ENCODE measurements at places on chromosomes 5 and 9.

GRCh38 chr5:158368686-158369085, 509.7 kb upstream of the CLINT1 start:
- DNase-seq, result no peak

DNA sequence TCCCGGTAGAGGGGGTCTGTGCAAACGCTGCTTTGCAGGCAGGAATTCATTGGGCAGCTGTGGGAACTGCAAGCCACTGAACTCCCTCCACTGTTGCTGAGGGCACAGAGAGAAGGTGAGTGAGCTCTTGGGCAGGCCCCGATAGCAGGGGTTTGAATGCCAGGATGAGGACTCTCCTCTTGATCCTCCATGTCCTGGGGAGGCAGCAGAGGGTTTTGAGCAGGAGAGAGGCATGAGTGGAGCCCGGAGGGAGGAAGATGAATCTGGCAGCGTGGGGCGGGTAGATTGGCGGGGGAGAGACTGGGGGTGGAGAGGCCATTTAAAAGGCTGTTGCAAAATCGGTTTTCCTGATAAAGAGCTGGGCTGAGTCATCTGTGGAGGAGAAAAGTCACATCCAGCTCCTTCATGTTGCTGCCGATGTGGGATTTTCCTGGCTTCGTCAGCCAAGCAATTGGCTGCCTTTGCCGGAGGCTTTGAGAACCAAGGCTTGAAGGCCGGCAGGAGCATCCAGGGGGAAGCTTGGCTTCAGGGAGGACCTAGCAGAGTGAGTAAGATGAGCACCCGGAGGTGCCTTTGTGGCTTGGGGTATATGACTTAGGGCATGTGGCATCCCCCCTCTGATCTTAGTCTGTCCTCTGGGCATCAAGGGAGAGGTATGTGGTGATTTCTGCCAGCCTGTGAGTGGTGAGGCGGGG, at the start of gene SYNPO:
Gene SYNPO, plus strand, starts transcription at position 350 of the 695 bp plus-strand sequence. CDS start 7,616 bp downstream, outside the sequence.
- DNase-seq, result peak; percentile 90

DNA sequence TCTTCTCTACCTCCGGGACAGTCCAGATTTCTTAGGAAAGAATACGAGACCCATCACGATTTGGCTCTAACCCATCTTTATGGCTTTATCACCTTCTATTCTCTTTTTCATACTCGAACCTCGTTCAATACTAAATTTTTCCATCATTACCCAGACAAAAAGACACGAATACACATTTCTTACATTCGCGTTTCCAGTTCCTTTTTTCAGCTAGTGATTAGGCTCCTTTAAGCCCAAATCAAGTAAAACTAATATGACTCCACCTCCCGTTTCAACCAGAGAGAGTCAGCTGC, 506 bp downstream of the ZBTB6 start:
- DNase-seq, result no peak

- no peak for DNase-seq
These were observed 5.9 kb downstream of the DPYSL3 start for GRCh38 chr5:147504011-147504410.

- DNase-seq, result no peak
These were observed 263.4 kb downstream of the AUH start for GRCh38 chr9:91098203-91098850.

DNA sequence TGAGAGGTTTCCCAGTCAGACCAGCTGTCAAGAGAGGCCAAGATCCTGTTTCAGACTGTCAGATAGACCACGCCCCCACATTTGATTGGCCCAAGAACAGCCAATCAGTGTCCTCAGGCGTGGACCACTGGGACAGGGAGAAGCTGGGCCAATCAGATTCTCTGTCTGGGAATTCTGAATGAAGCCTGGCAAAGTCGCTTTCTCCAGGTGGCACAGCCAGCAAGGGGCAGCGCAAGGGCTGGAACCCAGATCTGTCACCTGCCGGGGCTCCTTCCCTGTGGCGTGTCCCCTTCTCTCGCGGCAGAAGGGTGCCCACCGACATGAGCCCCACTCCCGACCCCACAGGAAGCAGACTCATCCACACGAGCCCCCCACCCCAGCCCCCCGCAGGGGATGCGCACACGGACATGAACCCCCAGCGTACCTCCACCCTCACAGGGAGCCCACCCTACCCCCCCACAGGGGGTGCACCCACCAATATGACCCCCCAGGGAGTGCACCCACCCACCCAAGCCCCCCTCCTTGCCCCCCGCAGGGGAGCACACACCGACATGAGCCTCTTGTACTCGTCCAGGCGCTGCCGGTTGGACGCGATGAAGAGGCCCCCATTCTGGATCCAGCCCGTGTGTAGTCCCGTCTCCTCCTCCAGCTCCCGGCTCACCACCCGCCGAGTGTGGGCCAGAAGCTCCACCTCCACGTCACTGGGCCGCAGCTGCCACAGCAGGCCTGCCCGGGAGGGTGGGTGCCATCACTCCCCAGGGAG, 6.1 kb downstream of the SARDH start:
- peak; percentile 44 for DNase-seq

GRCh38 chr9:92187390-92187789, 72.2 kb upstream of the SPTLC1 start:
- DNase-seq, result no peak

DNA sequence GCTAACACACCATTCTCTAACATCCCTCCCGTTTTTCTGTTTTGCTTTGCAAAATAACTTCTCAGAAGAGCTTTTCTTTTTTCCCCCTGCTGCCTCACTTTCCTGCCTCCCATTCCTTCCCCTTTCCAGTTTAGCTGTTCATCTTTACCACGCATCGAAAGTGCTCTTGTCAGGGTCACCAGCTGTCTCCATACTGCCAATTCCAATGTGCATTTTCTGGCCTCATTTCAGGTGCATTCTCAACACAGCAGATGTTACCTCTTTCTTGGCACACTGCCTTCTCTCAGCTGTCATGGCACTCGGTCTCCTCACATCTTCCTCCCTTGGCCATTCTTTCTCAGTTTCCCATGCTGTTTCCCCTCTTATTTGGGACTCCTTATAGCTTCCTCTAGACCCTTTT, 9.5 kb downstream of the ARSK start:
- DNase-seq, result no peak

DNA sequence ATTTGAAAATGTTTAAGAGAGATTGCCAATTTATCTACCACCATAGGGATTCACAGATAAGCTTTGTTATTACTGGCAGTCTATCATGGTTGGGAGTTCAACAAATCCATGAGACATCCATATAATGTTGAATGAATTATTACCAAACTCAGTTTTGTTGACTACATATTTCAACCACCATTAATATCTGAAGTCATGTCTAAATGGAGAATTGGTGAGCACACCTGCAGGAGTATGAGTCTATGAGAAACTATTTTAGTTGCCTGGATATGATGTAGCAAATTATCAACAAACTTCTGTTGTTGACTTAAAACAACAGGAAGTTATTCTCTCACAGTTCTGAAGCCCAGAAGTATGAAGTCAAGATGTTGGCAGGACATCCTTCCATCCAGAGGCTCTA, 126.8 kb upstream of the FBXL7 start:
- no peak for DNase-seq

- no peak for DNase-seq
These were observed 329.9 kb downstream of the KIF4B start for GRCh38 chr5:155343468-155343867.

DNA sequence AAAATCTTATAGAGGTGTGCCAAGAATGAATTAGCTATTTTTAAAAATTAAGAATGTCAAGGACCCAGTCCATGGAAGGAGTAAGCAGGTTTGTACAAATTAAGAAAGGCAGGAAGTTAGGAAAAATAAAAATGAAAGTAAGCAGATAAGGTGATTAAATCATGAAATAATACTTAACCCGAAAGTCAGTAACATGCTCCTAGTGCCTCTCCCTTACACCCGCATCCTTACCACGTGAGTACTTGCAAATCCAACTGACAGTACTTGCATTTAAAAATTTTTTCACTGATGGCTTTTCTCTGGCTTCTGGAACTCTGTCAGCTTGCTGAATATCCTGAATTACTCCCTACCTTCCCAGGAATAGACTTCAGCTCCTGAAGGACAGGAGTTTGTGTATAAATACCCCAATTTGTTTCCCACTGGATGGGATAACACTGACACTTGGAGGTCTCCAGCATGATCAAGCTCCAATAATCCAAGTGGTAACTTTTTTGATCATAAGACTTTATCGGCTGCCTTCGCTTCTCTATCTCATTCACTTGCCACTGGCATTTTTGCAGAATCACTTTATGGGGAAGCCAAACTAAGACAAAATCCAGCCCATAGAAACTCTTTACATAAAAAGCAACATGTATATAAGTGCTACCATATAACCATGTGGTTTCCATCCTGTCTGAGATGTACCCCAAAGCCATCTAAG, 41.6 kb upstream of the RICTOR start:
- DNase-seq, result no peak

GRCh38 chr9:89588271-89588879, 16.4 kb upstream of the GADD45G start:
- no peak for DNase-seq

GRCh38 chr9:88268886-88269285, 119.4 kb upstream of the SPIN1 start:
- DNase-seq, result no peak

GRCh38 chr9:121376214-121376830, 6.3 kb upstream of the STOM start:
- no peak for DNase-seq

DNA sequence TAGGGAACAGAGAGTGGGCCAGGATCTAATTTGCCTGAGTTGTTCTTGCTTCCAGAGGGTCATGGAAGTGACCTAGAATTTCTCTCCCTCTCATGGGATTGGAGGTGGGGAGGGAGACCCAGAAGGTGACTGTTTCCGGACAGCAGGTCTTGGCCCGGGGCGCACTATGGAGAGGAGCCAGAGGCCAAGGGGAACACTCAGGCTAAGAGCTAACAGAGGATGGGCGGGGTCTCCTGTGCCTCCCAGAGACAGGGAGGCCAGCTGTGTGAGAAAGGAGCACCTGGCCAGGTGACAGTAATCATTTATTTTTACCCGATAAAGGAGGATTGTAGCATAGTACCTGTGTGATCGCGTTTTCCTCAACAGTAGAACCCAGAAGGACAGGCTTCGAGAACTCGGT, 50.9 kb upstream of the ANKH start:
- no peak for DNase-seq

- no peak for DNase-seq
These were observed 36.9 kb downstream of the ANKRD33B start for GRCh38 chr5:10600626-10601245.

DNA sequence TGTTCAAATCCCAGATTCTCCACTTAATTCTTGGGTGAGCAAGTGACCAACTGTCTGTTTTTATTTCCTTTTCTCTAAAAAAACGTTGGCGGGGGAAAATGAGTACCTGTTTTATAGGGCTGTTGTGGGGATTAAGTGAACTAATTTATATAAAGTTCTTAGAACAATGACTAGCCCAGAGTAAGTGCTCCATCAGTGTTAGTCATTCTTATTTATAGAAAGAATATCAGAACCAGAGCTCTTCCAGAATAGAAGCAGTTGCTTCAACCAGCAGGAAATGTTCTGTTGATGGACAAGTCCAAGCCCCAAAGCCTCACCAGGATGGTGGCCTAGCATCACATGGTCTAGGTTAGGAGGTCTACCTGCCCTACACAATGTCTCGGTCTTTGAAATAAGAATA, 379.2 kb downstream of the ACTL7B start:
- no peak for DNase-seq

DNA sequence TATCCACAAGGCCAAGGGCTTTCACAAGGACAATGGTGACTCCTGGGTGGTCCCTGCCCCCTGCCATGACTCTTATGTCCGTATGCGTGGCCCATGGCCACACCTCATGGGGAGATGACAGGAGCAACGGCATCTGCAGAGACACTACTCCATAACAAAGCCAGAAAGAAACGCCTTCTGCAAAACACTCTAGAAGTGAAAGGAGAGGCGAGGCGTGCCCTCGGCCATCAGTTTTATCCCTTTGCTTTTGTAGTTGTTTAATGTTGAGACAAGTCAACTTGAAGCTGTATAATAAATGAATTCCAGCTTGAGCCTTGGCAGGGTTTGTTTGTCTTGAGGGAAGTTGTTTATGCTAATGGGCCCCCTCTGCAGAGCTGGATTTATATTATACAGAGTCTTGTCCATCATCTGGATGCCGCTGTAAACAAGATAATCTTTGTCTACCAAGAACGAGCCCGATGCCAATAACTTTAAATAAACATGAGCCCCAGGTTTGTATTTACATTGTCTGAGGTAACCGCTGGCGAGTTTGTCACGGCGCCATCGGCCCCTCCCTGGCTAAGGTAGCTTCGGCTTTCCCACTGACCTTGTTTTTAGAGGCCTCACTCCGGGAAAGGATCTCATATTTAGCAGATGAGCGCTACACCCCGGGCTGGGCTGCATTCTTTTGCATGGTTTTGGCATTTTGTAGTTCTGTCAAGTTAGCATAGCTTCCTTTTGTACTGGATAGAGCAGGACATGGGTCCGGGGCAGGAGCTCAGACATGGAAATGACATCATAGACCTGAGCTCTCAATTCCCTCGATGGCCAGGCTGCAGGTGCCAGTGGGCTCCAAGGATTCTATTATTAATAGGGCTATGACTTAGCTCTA, 165.3 kb downstream of the ERCC6L2 start:
- no peak for DNase-seq

GRCh38 chr9:122315534-122315933, 50.9 kb downstream of the MRRF start:
- DNase-seq, result no peak

DNA sequence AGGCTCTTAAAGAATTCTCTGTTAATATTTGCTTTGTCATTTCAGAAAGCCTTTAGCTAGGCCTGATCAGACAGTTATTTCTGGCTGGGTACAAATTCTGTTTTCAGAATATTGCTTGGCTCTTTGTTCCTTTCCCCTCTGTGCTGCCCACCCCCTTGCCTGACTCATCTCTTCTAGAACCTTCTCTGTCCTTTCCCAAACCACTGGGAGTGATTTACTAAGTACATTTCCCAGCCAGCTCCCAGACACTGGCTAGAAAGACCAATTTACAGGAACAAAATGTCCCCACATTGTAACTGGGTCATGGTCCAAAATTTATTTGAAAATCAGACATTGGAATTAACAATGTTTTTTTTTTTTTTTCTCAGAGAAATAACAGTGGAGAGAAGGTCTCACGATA, 133.1 kb upstream of the MAP1B start:
- DNase-seq, result peak; percentile 60

GRCh38 chr5:97062046-97062445, 80.4 kb downstream of the LIX1 start:
- DNase-seq, result no peak

GRCh38 chr5:102903074-102903871, 148.2 kb downstream of the PAM start:
- DNase-seq, result no peak

- no peak for DNase-seq
These were observed 9.6 kb upstream of the NDFIP1 start for GRCh38 chr5:142098931-142099330.

GRCh38 chr9:109831998-109832658, 52.1 kb downstream of the PALM2AKAP2 start:
- no peak for DNase-seq

GRCh38 chr5:81209386-81209785, 23.7 kb upstream of the CKMT2 start:
- DNase-seq, result no peak

GRCh38 chr5:180138976-180139730, 67.6 kb upstream of the RNF130 start:
- no peak for DNase-seq
